ENCODE measurements at places on chromosomes 5 and 9.

- no peak for DNase-seq
Measured at GRCh38 chr9:114503009-114503408, 2.3 kb downstream of the WHRN start.

DNA sequence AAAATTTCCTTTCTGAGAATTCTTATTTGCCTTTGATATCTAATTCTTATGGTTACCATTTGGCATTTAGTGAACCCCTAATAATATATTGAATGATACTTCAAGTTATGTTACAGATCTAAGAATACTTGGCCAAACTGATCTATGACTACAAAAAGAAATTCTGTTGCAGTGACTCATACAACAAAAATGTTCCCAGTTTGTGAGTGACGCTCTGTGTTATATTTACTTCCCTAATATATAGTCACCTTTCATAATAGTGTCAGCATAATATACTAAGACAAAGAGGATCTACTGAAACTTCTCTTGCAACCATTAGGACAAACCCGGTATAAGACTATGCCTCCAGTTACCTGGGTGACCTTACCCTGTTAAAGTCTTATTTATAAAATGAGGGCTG is 216.9 kb upstream of the TLX3 start:
- DNase-seq: no peak

GRCh38 chr9:75149841-75150241 is 61.5 kb downstream of the OSTF1 start:
- no peak for DNase-seq

GRCh38 chr5:91132550-91132949 is 250.6 kb downstream of the ARRDC3 start:
- no peak for DNase-seq

GRCh38 chr5:10678244-10678643 is 82.8 kb downstream of the DAP start:
- DNase-seq: no peak

DNA sequence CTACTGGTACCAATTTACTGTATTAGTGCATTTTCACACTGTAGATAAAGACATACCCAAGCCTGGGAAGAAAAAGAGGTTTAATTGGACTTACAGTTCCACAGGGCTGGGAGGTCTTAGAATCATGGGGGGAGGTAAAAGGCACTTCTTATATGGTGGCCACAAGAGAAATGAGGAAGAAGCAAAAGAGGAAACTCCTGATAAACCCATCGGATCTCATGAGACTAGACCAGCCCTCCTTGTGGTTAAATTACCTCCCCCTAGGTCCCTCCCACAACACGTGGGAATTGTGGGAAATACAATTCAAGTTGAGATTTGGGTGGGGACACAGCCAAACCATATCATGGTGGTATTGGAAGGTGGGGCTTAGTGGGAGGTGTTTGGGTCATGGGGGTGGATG is 56.5 kb upstream of the SPDL1 start:
- DNase-seq: no peak

GRCh38 chr5:133962131-133962530 is 6.3 kb downstream of the C5orf15 start:
- DNase-seq: no peak

- DNase-seq: no peak
Measured at GRCh38 chr5:149271195-149271715, 404 bp upstream of the AFAP1L1 start.

DNA sequence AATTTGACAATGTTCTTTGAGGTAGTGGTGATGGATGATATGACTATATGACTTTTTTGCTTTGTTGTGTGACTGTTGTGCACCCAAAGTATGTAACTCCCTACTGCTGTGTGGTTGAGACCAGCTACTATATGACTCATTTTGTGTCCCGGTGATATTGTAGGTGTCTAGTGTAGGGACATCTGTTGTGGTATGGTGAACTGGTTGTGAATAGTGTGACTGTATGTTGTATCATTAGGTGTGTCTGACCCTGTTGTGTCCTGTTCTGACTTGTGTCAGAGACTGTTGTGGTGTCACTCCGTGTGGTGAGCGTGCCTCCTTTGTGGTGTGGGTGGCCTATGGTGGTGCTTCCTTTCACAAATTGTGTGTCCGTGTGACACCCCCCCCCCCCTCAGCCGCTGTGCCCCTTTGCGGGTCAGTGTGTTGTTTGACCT is 11.2 kb upstream of the CXXC5 start:
- no peak for DNase-seq

- no peak for DNase-seq
Measured at GRCh38 chr9:90508940-90509339, 133.7 kb downstream of the DIRAS2 start.

GRCh38 chr5:99000876-99001275 is 72.1 kb upstream of the CHD1 start:
- DNase-seq: no peak

DNA sequence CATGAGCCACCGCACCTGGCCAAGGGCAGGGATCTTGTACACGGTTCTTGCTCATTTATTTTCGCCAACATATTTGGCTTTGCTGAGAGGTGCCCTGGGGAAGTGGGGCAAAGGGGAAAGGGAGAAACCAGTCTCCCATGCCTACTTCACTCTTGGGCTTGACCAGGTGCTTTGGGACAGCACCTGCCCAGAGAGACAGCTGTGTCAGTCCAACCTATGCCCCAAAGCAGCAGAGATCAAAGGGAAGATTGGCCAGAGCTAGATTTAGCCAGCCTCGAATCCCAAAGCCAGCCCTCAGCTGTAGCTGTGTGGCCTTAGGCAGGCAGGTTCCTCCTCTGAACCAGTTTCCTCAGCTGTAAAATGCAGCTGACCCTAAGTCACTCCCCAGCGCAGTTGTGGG is 2.3 kb upstream of the PTGES start:
- DNase-seq: no peak

DNA sequence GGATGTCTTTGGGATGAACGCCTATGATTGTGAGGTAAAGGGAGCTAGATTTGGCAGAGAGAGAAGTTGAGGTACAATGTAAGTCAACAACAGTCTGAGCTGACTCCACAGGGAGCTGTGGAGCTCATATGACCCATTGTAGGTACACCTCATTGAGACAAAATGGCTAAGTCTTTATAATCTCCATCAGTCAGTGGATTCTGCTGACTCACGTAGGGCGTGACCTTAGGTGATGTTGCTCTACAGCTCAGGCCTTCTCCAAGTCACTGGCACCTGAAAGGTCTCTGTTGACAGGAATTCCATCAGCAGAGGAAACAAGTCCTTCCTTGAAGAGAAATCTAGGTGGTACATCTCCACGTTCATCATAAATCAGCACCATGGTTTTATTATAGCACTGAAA is 118.2 kb upstream of the PRR16 start:
- no peak for DNase-seq

DNA sequence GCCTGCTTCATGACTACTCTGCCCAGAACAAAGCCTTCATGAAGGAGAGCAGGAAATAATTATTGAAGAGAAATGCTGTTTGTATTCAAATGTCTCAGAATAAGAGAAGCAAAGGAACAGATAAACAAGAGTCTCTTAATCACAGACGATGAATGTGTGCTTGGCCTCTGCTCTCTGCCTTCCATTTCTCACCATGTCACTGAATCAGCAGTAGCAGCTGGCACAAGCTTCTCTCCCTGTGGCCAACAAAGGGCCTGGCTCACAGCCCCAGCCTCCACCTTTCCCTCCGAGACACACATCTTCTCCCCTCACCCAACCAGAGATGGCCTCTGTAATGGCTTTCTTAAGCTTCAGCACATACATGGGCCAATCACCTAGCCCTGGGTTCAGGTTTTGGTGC is 128.1 kb upstream of the SLIT3 start:
- no peak for DNase-seq

DNA sequence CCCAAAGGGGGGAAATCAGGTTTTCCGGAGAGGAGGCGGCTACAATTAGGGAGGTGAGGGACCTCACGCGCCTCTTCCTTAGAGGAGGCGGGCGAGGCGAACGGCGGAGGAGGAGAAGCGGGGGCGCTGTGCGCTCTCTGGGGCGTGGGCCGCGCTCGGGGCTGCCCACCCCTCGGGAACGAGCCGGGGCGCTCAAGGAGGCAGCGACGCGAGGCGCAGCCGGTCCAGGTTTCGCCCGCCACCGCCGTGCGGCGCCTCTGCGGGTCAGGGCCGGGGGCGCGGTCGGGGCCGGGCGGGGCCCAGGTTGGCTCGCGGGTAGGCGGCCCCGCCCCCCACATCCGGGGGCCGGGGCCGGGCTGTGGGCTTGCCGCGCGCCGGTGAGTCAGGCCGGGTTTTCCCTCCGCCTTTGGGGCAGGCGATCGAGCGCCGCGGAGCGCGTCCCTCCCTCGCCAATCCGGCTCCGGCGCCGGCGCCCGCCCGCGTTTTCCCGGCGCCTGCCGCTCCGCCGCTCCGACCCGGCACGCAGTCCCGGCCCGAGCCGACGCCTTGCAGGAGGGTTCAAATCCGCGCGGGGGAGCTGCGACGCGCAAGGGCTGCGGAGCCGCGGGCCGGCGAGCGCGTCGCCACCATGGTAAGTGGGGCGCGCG is at the start of gene N4BP3:
TSS of gene N4BP3 (plus strand) at position 392 of the 647 bp plus-strand sequence. CDS start 6,052 bp downstream, outside the sequence.
- no peak for DNase-seq

DNA sequence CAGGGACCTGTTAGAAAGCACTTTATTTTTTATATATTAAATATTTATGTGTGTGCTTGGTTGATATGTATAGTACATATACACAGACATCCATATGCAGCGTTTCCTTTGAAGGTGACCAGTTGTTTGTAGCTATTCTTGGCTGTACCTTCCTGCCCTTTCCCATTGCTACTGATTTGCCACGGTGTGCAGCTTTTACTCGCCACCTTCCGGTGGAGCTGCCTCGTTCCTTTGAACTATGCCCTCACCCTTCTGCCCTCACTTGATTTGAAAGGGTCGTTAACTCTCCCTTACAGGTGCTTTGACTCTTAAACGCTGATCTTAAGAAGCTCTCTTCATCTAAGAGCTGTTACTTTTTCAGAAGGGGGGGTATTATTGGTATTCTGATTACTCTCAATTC is 20.5 kb downstream of the RGMB start:
- no peak for DNase-seq

DNA sequence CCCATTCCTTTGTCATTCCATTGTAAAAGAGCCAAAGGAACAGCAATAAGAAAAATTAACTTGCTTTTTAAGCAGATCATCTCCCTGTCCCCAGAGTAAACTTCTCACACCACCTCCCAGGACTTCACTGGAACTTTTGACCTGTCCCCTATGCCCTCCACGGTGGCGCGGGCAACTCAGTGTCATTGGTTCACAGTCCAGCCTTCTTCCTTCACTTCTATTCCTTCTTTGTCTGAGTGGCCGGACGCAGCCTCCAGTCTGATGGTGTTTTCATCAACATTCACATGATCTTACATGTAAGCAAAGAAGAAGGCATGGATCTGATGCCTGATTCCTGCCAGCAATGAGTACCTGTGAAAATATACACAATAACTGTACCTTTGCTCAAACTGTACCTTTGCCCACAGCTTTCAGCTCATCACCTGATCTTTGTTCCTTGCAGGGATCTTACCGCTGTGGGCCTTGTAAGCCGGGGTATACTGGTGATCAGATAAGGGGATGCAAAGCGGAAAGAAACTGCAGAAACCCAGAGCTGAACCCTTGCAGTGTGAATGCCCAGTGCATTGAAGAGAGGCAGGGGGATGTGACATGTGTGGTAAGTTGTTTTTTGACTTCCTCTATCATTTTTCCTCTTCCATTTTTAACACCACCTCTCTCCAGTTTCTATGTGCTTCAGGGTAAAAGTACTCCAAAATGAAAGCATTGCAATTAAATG is 32.5 kb downstream of the THBS4 start:
- DNase-seq: no peak

DNA sequence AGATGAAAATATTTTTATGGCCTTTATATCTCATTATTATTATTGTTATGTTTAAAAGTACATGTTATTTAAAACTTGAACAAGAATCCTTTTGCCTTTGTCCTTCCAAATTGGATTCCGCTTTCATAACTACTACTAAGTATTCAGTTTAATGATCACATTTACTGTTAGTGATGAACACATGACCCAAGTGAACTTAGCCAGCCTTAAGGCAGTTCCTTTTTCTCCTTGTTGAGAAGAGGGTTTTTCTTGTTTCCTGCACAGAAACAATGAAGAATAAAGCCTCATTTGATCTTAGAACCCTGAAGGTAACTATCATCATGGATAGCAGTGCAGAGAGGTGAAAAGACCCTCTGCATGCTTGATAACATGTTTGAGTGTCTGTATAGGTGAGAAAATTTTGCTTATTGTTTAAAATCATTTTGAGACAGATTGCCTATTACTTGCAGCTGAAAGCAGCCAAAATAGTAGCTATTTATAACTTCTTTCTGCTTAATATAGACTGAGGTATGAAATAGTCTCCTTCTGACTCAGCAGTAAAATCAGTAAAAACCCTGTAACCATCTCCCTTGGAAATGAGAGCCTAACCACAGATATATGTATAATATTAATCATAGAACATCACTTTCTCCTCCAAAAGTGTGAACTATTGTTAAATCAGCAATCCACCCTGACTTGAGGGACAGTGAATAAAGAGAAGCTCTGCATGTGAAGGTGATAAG is 266.2 kb downstream of the SPATA31D1 start:
- DNase-seq: no peak

- no peak for DNase-seq
Measured at GRCh38 chr5:63700241-63700640, 262.0 kb downstream of the HTR1A start.

- DNase-seq: no peak
Measured at GRCh38 chr9:127277099-127277498, 12.5 kb downstream of the GARNL3 start.

DNA sequence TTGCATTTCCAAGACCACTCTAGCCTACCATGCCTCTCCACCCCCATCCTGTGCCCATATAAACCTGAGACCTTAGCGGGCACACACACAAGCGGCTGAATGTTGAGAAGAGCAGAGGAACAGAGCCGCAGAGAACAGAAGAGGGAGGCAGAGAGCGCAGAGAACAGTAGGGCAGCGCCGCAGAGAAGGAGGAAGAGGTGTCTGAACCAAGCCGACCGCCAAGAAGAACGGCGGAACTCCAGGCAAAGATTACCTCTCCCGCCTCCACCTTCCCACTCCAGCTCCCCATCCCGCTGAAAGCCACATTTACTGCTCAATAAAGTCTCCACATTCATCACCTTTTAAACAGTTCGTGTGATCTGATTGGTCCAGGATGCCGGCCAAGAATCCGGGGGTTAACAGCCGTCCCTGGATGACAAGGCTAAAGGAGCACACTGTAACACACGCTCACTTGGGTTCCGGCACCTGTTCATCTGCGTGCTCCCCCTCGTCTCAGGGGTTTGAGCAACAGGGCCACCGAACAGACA is 33.2 kb downstream of the GRIN3A start:
- DNase-seq: no peak

DNA sequence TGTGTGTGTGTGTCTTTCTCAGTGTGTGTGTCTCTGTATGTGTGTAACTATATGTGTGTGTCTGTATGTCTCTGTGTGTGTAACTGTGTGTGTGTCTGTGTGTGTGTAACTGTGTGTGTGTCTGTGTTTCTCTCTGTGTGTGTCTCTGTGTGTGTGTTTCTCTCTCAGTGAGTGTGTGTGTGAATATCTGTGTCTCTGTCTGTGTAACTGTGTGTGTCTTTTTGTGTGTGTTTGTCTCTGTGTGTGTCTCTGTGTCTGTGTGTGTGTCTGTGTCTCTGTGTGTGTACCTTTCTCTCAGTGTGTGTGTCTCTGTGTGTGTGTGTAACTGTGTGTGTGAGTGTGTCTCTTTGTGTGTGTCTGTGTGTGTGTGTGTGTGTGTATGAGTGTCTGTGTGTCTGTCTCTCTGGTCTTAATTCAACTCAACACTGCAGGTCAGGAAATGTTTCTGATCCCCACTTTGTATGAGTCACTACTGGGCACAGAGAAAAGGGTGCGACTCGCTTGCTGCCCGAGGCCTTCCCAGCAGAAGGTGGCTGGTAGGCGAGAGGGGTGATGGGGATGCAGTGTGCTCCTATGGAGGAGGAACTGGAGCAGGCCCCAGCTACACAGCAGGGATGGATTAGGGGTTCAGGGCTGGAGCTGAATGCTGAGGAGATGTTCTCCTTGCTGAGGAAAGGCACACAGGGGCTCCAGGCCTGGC is 52.1 kb downstream of the NSG2 start:
- no peak for DNase-seq
